ENCODE measurements at places on chromosomes 13 and 19.

- no peak for DNase-seq
Observed at GRCh38 chr19:811506-812048, 10.2 kb downstream of the PLPPR3 start.

DNA sequence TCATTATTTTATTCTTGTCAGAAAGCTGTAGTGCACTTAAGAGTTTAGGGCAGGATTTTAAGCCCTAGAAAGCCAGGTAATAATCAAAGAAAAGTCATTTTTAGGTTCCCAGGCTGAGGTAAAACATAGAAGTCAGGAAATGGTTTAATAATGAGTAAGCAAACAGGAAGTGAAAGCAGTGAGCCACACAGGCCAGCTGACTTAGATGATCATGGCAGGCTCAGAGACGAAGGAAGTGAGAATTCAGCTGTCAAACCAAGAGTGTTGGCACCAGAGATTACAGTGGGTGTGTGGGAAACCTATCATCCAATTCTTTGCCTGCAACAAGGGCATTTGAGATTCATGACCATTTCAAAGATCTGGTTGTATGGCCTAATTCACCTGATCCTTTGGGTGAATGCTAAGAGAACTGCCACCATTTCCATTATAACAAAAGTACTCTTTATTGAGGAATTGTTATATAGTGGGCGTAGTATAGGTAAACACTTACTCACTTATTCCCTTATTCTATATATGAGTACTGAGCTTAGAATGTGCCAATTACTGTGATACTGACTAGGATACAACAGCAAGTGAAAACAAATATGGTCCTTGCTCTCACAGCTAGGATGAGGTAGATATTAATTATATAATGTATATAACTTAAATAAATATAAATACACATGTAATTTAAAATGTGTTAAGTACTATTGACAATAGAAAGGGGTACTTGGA is 103.7 kb upstream of the EDNRB start:
- DNase-seq, result peak; percentile 15

- no peak for DNase-seq
Observed at GRCh38 chr13:80454245-80454644, 113.3 kb upstream of the SPRY2 start.

GRCh38 chr13:25847145-25847544 is 204.7 kb downstream of the SHISA2 start:
- DNase-seq, result no peak

DNA sequence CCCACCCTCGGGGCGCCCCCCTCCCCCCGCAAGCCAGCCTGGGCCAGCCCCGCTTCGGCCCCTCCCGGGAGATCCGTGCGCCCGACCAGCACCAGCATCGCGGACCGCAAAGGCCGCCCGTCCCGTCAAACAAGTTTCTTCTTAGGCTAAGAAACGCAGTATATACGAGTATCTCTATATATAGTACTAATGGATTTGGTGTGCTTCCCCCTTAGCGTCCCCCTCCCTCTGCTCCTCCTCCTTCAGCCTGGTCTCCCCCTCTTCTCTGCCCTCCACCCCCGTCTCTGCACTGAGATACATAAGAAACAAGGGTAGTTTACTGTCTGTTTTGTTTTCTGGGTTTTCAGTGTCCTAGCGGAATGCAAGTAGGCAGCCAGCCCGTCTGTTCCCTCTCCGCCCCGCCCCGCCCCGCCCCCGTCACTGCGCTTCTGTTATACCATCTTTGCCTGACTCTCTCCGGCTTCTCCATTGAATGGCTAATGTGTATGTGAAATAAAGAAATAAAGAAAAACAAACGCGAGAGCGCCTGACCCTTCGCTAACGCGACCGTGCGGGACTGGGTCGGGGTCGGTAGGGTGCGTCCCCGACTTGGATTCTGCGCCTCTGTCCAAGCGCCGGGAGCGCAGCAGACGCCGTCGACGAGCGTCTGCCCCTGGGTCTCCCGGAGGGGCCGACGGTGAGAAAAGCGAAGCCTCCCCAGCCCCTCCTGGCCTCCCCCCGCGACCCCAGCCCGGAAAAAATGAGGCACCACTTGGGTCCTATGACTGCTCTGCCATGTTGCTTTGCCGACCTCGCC is 4.2 kb downstream of the LYL1 start:
- no peak for DNase-seq

GRCh38 chr19:44596428-44597130 is 16.8 kb upstream of the IGSF23 start:
- no peak for DNase-seq

Measured in NCI-H2081 (cell line).